ENCODE measurements at places on chromosomes 2 and 18. TPM values are rescaled to one million over a fixed set of nuclear protein-coding genes. Genes with fewer than 3 reads are reported as not detected.

DNA sequence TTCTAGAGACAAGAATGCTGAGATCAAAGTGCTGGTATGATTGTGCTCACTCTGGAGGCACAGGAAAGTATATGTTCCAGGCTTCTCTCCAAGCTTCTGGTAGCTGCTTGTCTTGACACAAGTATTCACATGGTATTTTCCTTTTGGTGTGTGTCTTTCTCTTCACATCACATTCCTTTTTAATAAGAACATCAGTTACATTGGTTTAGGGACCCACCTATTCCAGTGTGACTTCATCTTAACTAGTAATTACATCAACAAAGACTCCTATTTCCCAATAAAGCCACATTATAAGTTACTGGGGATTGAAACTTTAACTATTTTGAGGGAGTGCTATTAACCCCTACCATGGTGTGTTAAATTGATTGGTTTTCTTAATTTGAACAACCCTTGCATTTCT, 119.1 kb downstream of the FSIP2 start:
- DNase-seq: no peak

GRCh38 chr2:10584843-10585475, 104.8 kb downstream of the NOL10 start:
- peak; percentile 76 for DNase-seq

DNA sequence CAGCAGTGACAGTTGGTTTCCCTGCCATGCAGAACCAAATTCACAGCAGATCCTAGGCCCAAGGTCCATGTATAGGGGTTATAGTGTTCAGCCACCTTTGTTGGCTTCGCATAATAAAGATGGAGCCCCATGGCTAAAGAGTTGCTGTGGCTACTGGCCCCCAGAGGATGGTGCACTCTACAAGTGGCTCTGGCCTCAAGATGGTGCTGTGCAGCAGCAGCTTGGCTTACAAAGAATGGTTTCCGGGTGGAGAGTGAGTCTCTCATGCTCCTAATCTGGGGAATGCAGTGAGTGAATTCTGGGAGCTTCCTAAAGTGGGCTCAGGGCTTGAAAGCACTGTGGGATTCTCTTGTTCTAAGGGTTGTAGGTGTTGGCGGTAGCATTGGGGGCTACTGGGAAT, 1199.7 kb downstream of the CNTNAP5 start:
- DNase-seq: no peak

The TACR1 gene
- total RNA-seq: 8.2 TPM

DNA sequence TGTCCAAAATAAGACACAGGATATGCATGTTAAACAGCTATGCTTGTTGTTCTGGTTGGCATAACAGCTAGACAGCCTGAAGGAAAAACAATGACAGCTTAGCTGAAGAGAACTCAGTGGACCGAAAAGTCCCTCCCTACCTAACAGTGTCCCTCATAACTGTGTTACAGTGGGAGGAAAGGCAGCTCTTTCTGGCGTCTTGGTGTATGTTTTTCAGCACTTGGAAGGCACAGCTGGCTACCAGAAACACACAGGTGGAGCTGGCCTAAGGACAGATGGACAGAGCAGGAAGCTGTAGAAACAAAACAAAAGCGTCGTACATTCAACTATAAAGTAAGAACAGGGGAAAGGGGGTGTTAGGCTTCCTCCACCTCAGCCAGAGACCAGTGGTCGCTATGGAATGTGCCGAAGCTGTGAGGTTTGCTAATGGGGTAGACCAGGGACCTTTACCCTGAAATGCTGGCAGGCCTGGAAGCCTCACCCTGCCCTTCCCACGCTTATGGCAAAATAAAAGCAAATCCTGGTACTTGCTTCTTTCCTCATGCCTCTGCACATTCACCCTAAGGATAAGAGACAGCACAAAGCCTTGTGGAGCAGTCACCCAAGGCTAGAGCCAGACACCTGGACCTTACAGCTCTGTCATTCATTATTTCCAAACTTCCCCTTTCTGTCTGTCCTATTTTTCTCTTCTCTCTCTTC, 103.5 kb upstream of the TRIB2 start:
- DNase-seq: no peak

The SLC20A1 gene
- total RNA-seq: 23.1 TPM

DNA sequence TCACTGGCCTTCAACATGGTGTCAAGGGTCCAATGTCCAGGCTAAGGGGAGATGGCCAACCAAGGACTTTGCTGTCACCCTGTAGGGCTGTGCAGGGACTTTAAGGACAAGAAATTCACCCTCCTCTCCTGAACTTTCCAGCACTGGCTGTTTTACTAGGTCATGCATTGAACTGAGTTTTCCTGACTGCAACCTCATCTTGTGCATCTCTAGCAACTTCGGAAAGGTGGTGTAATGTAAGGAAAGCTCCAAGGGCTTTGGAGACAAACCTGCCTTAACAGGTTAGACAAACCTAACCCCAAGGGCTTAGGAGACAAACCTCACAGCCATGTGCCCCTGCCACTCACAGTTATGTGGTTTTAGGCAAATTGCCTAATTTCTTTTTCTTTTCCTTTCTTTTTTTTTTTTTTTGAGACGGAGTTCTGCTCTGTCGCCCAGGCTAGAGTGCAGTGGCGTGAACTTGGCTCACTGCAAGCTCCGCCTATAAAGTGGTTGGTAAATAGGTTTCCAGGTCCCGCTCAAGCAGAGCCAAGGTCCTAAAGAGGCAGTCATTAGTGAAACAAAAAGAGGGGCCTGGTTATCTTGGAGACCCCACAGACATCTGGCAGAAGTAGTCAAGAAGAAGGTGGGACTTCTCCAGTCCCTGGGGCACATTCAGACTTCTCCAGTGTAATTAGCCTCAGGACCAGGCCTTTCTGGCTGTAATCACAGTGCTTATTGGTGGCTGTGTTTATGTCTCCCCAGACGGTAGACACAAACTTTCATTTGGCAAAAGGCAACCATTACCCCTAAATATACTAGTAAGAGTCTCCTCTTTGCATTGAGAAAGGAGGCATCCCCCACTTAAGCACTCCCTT, 37.6 kb upstream of the PMAIP1 start:
- no peak for DNase-seq

The MATN3 gene
- total RNA-seq: 4.1 TPM

The TMEM198 gene
- 2.2 TPM for total RNA-seq

GRCh38 chr2:44061876-44062275, 66.1 kb upstream of the LRPPRC start:
- DNase-seq: no peak

- DNase-seq: no peak
These were observed 100.7 kb downstream of the RAPGEF4 start for GRCh38 chr2:172836347-172836821.

GRCh38 chr2:25537526-25537925, 135.9 kb downstream of the DTNB start:
- no peak for DNase-seq

The POTEI gene
- 0.96 TPM for total RNA-seq

- DNase-seq: no peak
These were observed 260.9 kb downstream of the PLCL1 start for GRCh38 chr2:198065322-198065721.

The LONRF2 gene
- total RNA-seq: 3.4 TPM

The GKN1 gene
- total RNA-seq: not detected

GRCh38 chr18:38368246-38368645, 802.6 kb upstream of the CELF4 start:
- DNase-seq: no peak

GRCh38 chr2:161844822-161845221, 220.6 kb downstream of the SLC4A10 start:
- peak; percentile 83 for DNase-seq

DNA sequence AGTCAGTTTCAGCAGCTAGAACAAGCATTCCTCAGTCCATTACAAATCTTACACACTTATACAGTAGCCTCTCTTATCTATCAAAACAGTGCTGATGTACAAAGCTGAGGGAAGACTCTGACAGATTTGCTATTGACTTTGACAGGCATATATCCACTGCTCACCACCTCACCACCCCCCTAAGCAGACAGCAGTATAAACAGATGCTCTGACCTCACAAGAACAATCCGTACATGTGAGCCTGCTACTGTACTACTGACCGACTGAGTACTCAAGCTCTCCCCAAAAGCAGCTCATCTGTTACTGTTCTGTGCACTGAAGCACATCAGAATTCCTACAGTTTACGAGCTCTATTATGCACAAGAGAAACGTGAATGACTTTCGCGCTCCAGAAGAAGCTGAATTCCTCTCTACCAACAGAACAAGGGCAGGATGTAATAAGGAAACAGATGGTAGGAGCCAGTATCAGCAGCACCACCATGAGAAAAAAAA, 95.6 kb upstream of the PDE1A start:
- peak; percentile 38 for DNase-seq

DNA sequence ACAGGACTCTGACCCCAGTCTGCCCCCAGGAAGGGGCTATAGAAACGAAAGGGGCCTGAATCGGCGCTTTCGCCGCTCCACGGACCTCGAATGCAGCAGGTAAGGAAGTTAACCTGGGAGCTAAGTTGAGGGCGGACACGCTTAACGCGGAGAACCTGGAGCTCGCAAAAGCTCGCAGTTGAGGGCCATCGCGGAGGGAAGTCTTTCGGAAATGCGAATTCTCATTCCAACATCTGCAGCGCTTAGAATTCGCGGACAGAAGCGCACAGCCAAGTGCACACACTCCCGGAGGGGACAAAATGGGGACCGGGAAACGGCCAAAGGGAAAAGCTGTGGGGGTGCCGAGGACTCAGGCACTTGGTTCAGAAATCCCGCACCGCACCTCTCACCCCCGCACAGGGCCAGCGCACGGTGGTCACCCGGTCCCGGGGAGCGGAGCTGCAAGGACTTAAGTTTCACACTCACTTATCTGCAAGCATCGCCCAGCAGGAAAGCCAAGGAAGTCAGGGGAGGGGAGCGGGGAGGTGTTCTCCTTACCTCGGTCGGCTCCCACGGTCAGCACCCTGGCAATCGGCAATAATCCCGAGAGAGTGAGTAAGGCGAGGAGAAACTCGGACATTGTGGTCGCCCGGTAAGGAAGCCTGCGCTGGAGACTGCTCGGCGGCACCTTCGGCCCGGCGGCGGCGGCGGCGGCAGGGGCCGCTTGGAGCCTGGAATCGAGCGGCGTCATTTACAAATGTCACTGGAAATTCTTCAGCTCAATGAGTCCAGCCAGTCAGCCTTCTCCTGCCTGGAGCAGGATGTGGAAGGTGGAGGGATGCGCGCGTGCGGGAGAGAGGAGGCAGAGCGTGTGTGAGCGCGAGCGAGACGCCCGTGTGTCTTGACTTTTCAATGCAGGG, 456 bp downstream of the LRP1B start:
- peak; percentile 83 for DNase-seq

The PAX3 gene
- total RNA-seq: 4.6 TPM

GRCh38 chr2:9694661-9695234, 64.0 kb upstream of the YWHAQ start:
- DNase-seq: no peak

The PDCD1 gene
- not detected for total RNA-seq

The C2orf81 gene
- total RNA-seq: 1.4 TPM

The COL4A4 gene
- 0.72 TPM for total RNA-seq

DNA sequence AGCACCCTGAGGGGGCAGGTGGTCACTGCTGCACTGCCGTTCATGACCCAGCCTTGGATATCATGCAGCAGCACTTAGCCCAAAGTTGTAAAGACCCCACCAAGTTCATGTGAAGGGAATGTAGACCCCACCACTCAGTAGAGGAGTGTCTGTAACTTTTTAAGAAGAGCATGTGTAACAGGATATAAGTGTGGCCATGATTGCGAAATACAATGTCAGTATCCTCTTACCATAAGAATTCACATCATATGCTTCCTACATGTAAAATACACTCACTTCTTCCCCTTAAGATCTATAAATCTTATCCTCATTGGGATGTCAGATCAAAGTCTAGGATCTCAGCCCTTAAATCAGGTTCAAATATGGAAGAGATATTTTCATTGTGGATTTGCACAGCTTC, 276.9 kb downstream of the PTPRM start:
- DNase-seq: no peak

DNA sequence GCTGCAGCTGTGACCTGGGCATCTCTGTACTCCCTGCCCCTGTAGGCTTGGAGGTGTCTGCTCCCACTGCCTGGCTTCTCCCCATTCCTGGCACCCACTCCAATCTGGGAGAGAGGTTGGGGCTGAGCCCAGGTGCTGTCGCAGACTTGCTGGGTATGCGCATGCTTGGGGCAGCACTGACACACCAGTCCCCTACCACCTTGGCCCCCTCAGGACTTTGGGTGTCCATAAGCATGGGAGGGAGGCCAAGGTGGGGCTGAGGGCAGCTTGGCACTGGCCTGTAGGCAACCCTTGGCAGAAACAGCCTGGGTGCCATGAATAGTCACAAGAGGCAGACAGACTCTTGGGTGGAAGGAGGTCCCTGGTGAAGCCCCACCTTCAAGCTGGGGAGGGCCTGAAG, 136.8 kb downstream of the QPCT start:
- DNase-seq: no peak

The SCYGR7 gene
- not detected for total RNA-seq

The PFN4 gene
- not detected for total RNA-seq

The ATP8B1 gene
- total RNA-seq: 29.6 TPM

The ALPI gene
- total RNA-seq: 2.9 TPM

DNA sequence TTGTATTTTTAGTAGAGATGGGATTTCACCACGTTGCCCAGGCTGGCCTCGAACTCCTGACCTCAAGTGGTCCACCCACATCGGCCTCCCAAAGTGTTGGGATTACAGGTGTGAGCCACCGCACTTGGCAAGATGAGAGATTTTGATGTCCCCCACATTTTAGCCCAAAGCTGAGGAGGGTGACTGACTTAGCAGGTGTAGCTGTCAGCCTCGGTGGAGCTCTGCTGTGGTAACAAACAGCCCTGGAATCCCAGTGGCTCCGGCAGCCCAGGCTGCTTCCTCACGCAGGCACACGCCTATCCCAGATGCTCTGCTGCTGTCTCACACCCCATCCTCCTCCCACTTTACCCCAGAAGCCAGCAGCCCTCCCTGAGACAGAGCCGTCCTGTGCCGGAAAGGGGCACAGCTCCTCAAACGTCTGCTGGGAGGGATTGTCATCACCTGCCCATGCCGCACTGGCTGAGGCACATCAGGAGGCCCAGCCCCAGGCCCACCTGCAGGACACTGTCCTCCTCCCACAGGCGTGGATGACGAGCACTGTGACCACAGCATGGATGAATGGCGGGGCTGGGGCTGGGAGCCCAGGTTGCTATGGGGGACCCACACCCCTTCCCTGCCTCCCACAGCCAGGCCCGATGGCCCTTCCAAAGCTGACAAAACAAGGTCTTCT, 10.6 kb upstream of the BOK start:
- DNase-seq: no peak

DNA sequence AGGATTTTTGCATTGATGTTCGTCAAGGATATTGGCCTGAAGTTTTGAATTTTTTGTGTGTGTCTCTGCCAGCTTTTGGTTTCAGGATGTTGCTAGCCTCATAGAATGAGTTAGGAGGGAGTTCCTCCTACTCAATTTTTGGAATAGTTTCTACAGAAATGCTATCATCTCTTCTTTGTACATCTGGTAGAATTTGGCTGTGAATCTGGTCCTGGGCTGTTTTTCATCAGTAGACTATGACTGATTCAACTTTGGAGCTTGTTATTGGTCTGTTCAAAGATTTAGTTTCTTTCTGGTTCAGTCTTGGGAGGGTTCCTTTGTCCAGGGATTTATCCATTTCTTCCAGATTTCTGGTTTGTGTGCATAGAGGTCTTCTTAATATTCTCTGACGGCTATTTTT, 166.7 kb downstream of the ST6GAL2 start:
- DNase-seq: no peak

Measured in umbilical cord (tissue), 2 donors.